Psoas muscle (tissue), 8 donors: ENCODE measurements at places on chromosomes 16 and 17.
A peak's percentile ranks its signal among the peaks of the same experiment; 100 is the strongest.

DNA sequence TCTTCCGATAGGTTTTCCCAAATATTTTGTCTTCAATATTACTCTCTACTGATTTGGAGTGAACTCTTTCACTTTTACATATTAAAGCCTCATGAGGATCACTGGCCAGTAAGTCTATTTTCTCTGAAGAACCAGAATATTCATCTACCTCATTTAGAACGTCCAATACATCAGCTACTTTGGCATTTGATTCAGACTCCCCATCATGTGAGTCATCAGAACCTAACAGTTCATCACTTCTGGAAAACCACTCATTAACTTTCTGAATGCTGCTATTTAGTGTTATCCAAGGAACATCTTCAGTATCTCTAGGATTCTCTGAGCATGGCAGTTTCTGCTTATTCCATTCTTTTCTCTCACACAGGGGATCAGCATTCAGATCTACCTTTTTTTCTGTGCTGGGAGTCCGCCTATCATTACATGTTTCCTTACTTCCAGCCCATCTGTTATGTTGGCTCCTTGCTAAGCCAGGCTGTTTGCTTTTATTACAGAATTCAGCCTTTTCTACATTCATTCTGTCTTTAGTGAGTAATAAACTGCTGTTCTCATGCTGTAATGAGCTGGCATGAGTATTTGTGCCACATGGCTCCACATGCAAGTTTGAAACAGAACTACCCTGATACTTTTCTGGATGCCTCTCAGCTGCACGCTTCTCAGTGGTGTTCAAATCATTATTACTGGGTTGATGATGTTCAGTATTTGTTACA is 30.9 kb downstream of the BRCA1 start:
- DNase-seq = no peak

GRCh38 chr16:87125206-87126155 is 191.7 kb downstream of the C16orf95 start:
- DNase-seq = no peak

GRCh38 chr17:15361151-15361550 is 19.8 kb upstream of the TEKT3 start:
- DNase-seq = no peak

DNA sequence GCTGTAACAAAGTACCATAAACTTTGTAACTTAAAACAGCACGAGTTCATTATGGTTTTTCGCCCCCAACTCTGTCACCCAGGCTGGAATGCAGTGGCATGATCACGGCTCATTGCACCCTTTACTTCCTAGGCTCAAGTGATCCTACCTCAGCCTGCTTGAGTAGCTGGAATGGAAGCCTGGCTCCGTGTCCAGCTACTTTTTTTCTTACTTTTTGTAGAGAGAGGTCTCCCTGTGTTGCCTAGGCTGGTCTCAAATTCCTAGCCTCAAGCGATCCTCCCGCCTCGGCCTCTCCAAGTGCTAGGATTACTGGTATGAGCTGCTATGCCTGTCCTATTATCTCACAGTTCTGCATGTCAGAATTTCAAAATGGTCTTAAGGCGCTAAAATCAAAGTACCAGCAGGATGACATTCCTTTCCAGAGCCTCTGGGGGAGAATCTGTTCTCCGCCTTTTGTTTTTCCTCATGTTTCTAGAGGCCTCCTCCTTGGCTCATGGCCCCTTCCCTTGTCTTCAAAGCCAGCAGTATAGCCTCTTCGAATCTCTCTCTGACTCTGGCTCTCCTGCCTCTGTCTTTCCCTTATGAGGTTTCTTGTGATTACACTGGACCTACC is 10.1 kb upstream of the PRM1 start:
- DNase-seq = no peak

- DNase-seq = no peak
These were observed 66.9 kb downstream of the SOCS1 start for GRCh38 chr16:11188801-11189740.

- DNase-seq = no peak
These were observed 825 bp downstream of the HASPIN start for GRCh38 chr17:3724378-3725077.

DNA sequence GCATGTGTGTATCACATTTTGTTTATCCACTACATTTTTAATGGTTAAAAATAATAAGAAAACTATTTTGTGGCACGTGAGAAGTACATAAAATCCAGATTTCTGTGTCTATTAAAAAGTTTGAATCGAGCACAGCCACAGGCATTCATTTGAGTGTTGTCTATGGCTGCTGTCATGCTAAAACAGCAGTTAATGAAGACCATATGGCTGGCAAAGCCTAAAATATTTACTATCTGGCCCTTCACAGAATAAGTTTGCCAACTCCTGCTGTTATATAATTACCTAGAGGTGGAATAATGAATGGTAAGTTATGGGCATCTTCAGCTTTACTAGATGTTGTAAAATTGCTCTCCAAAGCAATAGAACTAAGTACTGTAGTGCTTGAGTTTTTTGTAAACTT is 30.5 kb downstream of the TMEM98 start:
- DNase-seq = no peak

- no peak for DNase-seq
These were observed 147.4 kb downstream of the CDK5R1 start for GRCh38 chr17:32634167-32634566.

DNA sequence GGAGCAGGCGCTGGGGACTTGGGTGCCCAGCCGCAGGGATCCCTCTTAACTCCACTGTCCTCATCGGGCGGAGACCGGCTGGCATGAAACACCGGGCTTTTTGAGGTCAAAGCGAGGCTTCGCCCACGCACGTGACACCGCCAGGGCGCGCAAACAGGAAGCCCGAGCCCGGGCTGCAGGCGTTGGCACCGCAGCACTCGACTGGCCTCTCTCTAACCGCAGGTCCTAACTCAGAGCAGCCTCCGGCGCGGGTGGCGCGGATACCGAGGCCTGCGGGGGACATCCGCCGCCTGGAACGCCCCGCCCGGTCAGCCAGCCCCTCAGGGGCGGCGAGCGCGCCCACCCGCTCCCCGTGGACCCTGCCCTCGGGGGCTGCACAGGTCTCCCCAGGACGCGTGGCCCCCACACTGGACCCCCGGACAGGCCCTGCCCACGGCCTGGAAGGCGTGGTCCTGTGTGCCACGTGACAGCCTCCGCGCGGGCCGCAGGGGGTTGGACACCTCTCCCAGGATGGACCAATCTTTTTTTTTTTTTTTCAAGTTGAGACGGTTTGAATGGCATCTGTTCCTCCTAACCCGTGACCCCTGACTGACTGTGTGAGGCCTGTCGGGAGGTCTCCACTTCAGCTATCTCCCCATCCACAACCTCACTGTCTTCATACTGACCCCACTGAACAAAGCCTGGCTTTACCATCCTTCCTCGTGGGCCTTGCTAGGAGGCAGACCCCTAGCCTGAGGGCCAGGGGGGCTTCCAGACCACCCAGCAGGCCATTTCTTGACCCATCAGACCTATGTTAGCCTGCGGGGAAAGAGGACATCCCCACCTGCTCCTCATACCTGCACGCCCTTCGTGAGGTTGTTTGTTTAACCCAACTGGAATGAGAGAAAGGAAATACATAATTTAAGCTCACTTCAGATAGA is 8.4 kb upstream of the SLC47A2 start:
- DNase-seq = peak; percentile 85

GRCh38 chr17:65556014-65556909 is 5.2 kb downstream of the AXIN2 start:
- peak; percentile 81 for DNase-seq

GRCh38 chr17:76121932-76122430 is 18.4 kb upstream of the EXOC7 start:
- no peak for DNase-seq
